ENCODE measurements at places on chromosomes 5 and 9. TPM values are rescaled to one million over a fixed set of nuclear protein-coding genes. Genes with fewer than 3 reads are reported as not detected.

MAPKAP1 gene
- polyA plus RNA-seq = 44.1 TPM

CYSRT1 gene
- polyA plus RNA-seq = not detected

GRCh38 chr9:95409650-95410426 lies 92.3 kb upstream of the FANCC start:
- no peaks in the 10 kb centered on the region for H3K27me3 ChIP-seq
- peak; percentile 50 for DNase-seq
- peaks cover 26% of the 10 kb centered on the region for H3K4me1 ChIP-seq
- no peaks in the 10 kb centered on the region for H3K36me3 ChIP-seq

GRCh38 chr9:78023003-78023741 lies 8.4 kb downstream of the GNAQ start:
- H3K27ac ChIP-seq = peak overlapping the region; percentile 22
- peak overlapping the region; percentile 72 for H3K4me3 ChIP-seq
- no peaks in the 10 kb centered on the region for H3K36me3 ChIP-seq

- no peak overlapping the region for H3K27ac ChIP-seq
- H3K27me3 ChIP-seq = no peaks in the 10 kb centered on the region
- no peak for DNase-seq
- H3K4me1 ChIP-seq = no peaks in the 10 kb centered on the region
Observed at GRCh38 chr9:34929506-34930102, 28.5 kb upstream of the PHF24 start.

DNA sequence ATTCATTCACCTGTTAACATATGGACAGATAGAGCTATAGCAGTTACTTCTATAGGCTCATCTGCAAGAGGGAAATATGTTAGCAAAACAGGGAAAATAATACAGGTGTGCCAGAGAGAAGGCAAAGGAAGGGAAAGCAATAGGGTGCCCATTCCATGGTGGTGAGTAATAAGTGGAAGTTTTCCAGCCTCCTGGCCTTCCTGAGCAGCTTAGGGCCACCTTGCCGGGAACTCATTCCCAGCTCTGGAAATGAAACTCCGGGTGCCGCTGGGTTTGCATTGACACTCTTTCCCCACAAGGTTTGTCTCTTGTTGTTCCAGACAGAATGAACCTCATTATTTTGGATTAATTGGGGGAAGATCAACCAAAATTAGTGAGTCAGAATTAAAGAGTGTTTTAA lies 58.4 kb downstream of the SLC1A3 start:
- H3K27me3 ChIP-seq = no peaks in the 10 kb centered on the region
- no peak overlapping the region for H3K4me3 ChIP-seq
- peaks cover 7% of the 10 kb centered on the region for H3K4me1 ChIP-seq
- no peak for DNase-seq
- H3K27ac ChIP-seq = no peak overlapping the region
- no peaks in the 10 kb centered on the region for H3K36me3 ChIP-seq

- no peak for DNase-seq
- H3K27me3 ChIP-seq = no peaks in the 10 kb centered on the region
- no peak overlapping the region for H3K27ac ChIP-seq
- no peak overlapping the region for H3K4me3 ChIP-seq
- no peaks in the 10 kb centered on the region for H3K36me3 ChIP-seq
Observed at GRCh38 chr5:65835191-65835590, 91.2 kb upstream of the ERBIN start.

- no peak overlapping the region for H3K27ac ChIP-seq
- H3K4me3 ChIP-seq = no peak overlapping the region
- no peak for DNase-seq
- H3K36me3 ChIP-seq = no peaks in the 10 kb centered on the region
- H3K4me1 ChIP-seq = no peaks in the 10 kb centered on the region
- no peaks in the 10 kb centered on the region for H3K27me3 ChIP-seq
Observed at GRCh38 chr9:14813336-14814248, 91.1 kb upstream of the CER1 start.

GRCh38 chr5:170408226-170408625 lies 19.1 kb upstream of the KCNMB1 start:
- no peaks in the 10 kb centered on the region for H3K27me3 ChIP-seq
- H3K4me1 ChIP-seq = peaks cover 34% of the 10 kb centered on the region
- H3K36me3 ChIP-seq = no peaks in the 10 kb centered on the region
- H3K27ac ChIP-seq = no peak overlapping the region
- no peak overlapping the region for H3K4me3 ChIP-seq
- DNase-seq = no peak

All from CD14-positive monocyte (primary cell).